ENCODE measurements at places on chromosomes 5 and 9.
A peak's percentile ranks its signal among the peaks of the same experiment; 100 is the strongest.

GRCh38 chr9:133750982-133751649, 13.0 kb upstream of the SARDH start:
- DNase-seq: no peak

DNA sequence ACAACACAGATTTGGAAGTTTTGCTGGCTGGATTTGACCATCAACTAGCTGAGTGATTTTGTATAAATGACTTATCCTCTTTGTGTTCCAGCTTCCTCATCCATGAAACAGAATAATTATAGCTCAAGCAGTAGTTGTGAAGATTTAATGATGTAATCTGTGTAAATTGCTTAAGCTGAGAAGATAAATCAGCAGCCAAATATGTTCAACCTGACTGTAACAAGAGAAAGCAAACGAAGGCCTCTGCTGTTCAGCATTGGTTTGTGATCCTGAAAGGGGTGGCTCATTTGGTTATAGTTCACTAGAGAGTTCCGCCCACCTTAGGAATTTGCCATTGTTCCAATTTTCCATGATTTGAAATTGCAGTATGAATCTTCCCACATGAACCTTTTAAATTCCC, 75.7 kb upstream of the CCDC112 start:
- DNase-seq: peak; percentile 11

GRCh38 chr5:56596155-56596554, 219.2 kb upstream of the MAP3K1 start:
- DNase-seq: no peak

DNA sequence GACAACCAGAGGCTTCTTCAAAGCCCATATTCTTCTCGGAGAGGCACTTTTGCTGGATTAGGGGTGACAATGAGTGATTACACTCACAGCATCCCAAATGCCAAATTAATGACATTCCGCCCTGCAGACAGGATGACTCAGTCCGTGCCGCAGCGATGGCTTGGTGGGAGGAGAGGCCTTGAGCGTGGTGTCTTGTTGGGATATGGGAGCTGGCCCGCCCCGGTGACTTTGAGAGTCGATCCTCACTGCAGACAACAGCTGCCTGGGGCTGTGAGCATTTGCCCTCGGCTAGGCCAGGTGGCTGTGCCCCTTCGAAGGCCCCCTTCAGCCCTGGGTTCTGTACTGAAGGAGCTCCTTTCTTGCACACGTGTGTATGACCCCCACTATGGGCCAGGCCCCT, 29.8 kb downstream of the OLFM1 start:
- no peak for DNase-seq

GRCh38 chr5:72790186-72790585, 26.3 kb upstream of the TNPO1 start:
- no peak for DNase-seq

DNA sequence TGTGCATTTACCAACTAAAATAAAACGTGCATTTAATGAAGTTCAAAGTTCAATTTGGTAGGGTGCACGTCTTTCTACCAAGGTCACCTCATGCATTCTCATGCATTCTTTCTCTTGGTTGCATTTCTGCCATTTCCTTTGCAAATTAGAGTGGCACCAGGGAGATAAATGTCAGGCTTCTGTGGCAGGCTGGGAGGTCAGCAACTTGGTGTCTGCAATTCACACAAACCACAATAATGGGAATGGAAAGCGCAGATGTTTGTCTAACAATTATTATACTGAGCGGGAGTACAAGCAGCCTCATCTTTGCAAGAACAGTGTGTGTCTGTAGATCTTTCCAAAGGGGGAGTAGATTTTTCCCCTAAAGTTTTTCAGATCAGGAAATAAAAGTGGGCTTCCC, 411.7 kb downstream of the DMRT2 start:
- no peak for DNase-seq

DNA sequence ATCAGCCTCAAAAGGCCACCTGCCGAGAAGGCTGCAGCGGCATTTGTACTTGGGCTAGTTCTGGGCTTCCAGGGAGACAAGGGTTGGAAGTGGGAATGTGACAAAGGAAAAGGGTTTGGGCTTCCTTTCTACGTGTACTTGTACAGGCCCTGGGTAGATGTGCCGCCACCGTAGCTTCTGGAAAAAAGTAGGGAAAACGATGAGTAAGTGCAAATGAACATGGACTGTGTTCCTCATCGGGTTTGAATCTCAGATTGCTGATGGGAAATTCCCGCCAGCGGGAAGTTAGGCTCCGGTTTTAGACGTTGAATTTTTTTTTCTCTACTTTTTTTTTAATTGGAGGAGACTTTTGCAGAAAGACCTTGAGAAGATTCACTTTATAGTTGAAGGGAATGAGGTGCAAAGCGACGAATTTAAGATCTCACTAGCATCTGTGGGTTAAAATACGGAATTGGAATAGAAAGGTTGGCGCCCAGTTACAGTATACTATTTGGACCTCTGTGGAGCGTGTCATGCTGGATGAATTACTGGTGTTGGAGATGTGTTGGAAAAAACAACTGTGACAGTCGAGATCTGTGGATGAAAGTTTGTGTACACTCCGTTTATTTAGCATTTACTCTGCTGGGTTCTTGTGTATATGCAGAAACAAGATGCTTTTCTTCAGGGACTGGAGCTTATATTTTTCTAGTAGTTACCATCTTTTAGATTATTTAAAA, 1.2 kb downstream of the G3BP1 start:
- no peak for DNase-seq

GRCh38 chr9:37286530-37287175, 135.8 kb upstream of the GRHPR start:
- DNase-seq: peak; percentile 5

- no peak for DNase-seq
These were observed 101.8 kb upstream of the TAF11L2 start for GRCh38 chr5:17396247-17396646.

DNA sequence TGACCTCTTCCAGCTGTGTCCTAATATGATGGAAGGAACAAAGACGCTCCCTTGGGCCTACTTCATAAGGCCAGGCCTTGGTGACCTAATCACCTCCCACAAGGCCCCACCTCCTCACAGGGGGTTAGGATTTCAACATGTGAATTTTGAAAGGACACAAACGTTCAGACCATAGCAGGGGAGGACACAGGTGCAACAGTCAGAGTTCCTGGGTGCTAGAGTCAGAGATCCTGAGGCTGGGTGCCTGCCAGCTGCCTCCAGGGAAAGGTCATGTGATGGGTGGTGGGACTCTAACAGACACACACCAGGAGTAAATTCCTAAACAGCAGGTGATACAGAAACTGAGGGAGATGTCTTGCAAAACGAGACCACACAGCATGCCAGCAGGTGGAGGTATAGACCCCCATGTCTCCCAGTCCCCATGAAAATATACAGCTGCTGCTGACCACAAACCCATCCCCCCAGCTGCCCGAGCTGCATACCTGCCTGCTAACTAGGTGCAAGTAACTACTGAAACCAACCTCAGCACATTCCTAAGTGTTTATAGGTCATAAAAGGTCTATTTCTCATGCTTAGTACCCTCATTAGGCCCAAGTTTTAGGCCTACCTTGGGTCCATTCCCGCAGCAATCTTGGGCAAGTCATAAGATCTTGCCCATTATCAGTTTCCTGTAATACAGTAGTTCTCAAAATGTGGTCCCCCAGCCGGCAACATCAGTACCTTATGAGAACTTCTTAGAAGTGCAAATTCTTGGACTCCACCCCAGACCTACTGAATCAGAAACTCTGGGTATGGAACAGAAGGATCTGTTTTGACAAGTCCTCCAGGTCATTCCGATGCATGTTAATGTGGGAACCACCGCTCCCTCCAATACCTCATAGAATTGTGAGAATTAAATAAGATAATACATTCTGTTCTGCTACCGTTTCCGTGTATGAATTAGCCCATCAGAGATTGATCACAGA, 245.3 kb downstream of the ENC1 start:
- DNase-seq: peak; percentile 54

DNA sequence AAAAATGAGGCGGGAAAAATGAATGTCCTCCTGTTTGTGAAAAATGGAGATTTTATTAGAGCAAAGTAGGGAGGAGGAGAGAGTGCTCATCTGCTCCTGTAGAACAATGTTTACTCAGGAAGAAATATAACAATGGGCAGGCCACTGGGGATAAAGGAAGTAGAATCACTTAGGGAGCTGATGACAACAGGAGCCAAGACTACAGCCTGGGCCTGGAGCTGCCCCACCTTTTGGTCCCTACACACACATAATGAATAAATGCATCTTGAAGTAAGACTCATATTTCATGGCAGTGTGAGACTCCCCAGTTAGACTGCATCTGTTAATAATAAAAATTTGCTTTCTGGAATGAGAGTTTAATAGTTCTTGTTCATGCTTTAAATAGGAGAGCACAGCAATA, 1939.8 kb downstream of the EFNA5 start:
- peak; percentile 71 for DNase-seq

GRCh38 chr9:120801441-120801840, 8.2 kb upstream of the FBXW2 start:
- DNase-seq: no peak

GRCh38 chr5:173883347-173883924, 4.7 kb upstream of the CPEB4 start:
- no peak for DNase-seq

GRCh38 chr5:37668524-37669047, 171.3 kb downstream of the GDNF start:
- peak; percentile 97 for DNase-seq

- DNase-seq: peak; percentile 39
These were observed 344.8 kb downstream of the ZNF608 start for GRCh38 chr5:124401476-124402143.

GRCh38 chr5:175444060-175444904, at the start of gene DRD1:
Gene DRD1 (minus strand): TSS chr5:175444182. CDS start chr5:175443099, 1,083 bp downstream.
- DNase-seq: peak; percentile 84

DNA sequence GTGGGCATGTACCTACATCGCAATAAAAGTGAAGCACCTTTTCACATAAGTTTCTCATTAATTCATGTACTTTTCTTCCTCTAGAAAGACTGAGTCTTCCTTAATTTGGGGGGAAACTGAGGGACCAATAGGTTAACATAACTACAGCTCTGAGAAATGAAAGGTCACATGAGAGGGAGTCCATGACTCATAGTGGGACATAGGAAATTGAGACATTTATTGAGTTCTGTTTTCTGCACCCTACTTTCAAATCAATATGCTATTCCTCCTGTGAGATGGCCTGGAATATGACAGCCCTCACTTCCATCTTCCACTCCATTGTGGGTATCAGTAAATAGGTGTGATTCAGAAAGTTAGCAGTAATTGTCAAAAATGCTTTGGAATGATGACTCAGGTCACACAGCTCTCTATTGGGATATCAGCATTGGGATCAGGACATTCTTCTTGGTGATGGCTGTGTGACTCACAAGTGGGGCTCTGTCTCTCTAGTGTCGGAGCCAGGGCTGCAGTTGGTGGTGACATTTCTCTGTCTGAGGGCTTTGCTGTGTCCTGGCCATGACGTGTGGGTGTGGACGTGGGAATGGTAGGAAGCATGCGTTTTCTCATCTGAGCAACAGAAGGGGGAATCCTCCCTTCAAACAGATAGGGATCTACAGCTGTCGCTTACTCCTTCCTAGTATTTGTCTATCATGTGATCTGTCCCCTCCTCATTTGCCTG, 125.0 kb downstream of the TRIO start:
- peak; percentile 41 for DNase-seq

- DNase-seq: peak; percentile 85
These were observed 18.4 kb downstream of the LSM11 start for GRCh38 chr5:157761690-157762621.

- DNase-seq: no peak
These were observed 63.3 kb downstream of the LIX1 start for GRCh38 chr5:97078958-97079743.

GRCh38 chr5:18740301-18740700, 1106.0 kb downstream of the TAF11L14 start:
- no peak for DNase-seq

GRCh38 chr9:121902461-121903135, 190.5 kb downstream of the TTLL11 start:
- no peak for DNase-seq

DNA sequence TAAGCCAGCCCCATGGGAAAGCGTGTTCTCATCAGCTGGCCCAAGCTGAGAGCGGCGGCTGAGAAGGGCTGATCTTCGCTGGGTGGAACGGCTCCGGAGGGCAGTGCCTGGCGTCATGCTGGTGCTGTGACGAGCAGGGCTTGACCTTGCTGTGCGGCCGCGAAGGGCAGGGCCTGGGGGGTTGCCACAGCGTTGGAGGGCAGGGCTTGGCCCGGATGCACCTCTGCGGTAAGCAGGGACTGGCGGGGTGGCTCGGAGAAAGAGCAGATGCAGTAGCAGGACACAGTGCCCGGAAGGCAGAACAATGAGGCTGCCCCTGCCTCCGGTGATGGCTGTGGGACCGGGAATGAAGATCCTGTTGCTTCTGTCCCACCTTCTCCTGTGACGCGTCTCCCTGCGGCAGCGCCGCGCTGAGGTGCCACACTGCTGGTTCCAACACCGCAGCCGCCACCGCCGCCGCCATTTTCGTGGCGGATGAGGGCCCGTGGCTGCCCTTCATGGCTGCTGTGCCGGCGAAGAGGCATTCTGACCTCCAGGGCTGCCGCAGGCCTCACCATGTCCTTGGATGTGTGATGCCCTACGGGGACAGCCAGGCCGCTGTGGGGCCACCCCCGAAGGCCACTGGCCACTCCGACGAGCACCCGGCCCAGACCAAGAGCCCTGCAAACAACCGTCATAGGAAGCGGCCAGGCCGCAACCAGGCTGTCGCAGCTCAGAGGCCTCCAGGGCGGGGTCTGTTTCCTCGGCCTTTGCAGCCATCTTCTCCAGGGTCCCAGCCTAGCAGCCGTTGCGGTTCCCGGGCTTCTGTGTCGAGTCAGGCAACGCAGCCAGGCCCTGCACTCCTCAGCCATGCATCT, 890.5 kb upstream of the CTNND2 start:
- no peak for DNase-seq

DNA sequence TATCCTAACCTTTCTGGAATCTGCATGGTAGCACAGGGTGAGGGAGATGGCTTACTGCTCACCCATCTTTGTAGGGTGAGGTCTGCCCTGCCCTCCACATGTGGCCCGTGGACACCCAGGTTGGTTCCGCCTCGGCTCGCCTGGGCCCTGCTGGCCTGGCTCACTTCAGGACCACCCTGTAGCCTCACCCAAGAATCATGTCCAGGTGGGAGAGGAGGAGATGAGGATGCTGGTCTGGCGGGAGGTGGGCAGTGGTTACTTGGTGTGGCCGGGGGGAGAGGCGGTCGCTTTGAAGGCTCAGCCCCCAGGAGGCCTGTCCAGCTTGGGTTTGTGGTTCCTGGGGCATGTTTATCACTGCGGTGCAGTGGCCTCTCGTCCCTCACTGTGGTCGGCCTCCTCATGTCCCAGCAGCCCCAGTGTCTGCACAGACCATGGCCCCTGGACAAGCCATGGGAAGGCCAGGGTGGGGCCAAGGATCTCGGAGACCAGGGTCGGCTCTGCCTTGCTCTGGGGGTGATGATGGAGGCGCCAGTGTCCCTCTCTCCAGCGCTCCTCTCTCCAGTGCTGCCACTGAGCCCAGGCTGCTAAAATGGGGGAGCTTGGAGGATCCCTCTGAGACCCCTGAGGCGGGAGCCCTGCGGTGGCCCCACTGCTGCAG, 4.6 kb downstream of the OBP2B start:
- no peak for DNase-seq

GRCh38 chr5:78855026-78855425, 130.1 kb downstream of the ARSB start:
- DNase-seq: no peak

Data from DMS53 (cell line).